Activated naive CD4-positive, alpha-beta T cell treated with Interleukin-2 at 50 U/mL for 16 hours (primary cell): ENCODE measurements at places on chromosomes 7 and 10.

GRCh38 chr10:30750971-30751677, 121.6 kb upstream of the LYZL2 start:
- DNase-seq = no peak

DNA sequence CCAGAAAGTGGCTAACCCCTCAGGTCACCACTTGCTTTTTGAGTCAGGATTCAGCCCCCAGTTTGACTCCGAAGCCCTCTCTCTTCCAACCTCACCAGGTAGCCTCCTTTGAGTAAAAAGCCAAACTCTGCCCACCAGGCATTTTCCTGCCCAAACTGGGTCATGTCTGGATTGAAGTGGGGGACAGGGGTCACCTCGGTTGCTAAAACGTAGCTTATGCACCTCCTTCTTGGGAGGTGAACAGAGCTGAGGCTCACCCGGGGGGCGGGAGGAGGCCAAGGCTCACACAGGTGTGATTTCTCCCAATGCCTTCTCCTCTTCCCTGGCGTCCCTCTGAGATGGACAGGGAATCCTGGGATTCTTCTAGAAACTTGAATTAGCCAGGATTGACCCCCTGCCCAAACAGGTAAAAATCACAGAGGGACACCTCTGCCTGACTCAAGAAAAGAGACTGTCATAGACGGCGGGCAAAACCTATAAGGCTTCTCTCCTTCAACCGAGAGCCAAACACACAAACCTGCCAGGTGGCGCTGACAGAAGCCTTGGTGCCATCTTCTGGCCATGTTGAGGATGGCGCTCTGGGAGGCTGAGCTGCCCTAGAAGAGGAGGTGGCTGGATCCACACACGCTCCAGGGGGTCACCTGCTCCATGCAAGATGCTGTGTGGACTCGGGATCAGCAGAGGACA, 51.6 kb downstream of the PRLHR start:
- DNase-seq = peak; percentile 31

DNA sequence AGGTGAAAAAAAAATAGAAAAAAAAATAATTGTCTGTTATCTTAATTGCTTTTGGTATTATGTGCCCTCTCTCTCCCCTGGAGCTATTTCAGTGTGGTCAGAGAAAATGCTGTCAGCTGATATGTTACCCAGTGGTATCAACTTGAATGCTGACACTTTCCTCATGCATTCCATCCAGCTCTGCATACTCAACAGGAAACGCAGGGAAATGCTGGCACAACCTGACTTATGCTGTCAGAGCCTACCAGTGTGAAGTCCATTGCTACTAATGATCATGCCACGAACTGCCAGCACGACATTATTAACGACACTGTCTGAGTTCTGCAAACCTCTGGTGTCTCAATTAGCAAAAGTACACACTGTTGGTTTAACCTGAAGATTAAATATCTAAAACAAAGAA, 182.8 kb downstream of the ZWINT start:
- DNase-seq = no peak

- DNase-seq = no peak
Observed at GRCh38 chr10:102347236-102347828, 48.2 kb upstream of the NFKB2 start.

GRCh38 chr7:128148676-128149075, 92.4 kb upstream of the LEP start:
- no peak for DNase-seq
